Amygdala (tissue), 56 donors: ENCODE measurements at places on chromosomes 4 and X.

DNA sequence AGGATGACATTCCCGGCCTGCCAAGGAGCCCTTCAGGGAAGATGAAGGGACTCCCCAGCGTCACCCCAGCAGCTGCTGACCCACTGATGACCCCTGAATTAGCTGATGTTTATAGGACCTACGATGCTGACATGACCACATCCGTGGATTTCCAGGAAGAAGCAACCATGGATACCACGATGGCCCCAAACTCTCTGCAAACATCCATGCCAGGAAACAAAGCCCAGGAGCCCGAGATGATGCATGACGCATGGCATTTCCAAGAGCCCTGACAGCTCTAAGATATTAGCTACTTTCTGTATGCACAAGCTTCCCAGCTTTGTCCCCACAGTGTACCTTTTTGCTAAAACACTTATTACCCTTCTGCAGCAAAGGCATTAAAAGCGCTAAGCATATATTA lies 14.4 kb downstream of the AMBN start:
- no peak for DNase-seq

GRCh38 chrX:55290963-55291362 lies 26.2 kb upstream of the PAGE3 start:
- no peak for DNase-seq

DNA sequence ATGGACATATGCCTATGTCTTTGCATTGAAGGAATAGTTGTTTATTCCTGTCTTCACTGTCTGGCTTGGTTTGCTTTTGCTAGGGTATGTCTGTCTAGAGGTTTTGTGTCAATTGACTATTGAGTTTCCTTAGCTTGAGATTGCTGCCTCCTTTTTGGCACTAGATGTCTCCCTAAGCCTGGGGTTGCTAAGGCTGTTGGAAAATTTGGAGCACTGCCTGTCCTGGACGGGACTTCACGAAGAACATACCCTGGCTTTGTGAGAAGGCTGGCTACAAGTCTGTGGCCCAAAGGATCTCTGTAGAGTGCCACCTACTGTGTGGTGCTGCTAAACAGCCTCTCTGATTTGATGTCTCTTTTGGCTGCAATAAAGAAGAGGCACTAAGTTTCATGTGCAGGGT lies 183.8 kb upstream of the NUDT10 start:
- DNase-seq = no peak

DNA sequence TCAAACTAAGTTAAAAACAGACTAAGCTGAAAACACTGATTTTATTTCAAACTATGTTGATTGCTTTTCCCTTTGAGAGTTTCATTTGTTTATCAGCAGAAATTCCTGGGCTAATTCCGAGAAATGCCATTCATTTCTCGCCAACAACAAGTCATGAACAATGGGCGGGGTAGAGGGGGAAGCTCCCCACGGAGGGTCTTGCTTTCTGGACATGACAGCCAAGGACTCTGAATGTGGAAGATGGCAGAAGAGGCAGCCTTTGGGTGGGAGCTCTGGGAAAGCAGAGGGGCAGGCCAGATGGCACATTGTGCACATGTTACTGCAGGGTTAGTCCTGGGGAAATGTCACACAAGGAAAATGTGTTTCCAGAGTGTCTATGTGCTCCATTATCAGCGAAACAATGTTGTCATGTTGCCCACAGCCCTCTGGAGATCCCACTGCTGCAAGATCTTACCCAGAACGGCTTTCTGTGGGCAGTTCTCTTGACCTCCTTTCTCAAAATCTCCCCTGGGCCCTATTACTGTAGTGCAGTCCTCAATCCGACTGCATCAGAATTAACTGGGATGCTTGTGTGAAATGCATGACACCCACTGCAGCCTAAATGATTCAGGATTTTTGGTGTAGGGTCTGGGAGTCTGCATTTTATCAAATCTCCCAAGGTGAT lies 45.0 kb downstream of the CHRDL1 start:
- no peak for DNase-seq

DNA sequence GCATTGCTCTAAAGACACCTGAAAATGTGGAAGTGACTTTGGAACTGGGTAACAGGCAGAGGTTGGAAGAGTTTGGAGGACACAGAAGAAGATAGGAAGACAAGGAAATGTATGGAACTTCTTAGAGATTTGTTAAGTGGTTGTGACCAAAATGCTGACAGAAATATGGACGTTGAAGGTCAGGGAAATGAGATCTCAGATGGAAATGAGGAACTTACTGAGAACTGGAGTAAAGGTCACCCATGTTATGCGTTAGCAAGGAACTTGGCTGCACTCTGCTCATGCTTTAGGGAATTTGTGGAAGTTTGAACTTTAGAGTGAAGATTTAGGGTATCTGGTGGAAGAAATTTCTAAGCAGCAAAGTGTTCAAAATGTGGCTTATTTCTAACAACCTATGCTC lies 99.4 kb downstream of the FAM13A start:
- no peak for DNase-seq

- no peak for DNase-seq
Measured at GRCh38 chr4:152956650-152957436, 20.7 kb downstream of the FHDC1 start.

DNA sequence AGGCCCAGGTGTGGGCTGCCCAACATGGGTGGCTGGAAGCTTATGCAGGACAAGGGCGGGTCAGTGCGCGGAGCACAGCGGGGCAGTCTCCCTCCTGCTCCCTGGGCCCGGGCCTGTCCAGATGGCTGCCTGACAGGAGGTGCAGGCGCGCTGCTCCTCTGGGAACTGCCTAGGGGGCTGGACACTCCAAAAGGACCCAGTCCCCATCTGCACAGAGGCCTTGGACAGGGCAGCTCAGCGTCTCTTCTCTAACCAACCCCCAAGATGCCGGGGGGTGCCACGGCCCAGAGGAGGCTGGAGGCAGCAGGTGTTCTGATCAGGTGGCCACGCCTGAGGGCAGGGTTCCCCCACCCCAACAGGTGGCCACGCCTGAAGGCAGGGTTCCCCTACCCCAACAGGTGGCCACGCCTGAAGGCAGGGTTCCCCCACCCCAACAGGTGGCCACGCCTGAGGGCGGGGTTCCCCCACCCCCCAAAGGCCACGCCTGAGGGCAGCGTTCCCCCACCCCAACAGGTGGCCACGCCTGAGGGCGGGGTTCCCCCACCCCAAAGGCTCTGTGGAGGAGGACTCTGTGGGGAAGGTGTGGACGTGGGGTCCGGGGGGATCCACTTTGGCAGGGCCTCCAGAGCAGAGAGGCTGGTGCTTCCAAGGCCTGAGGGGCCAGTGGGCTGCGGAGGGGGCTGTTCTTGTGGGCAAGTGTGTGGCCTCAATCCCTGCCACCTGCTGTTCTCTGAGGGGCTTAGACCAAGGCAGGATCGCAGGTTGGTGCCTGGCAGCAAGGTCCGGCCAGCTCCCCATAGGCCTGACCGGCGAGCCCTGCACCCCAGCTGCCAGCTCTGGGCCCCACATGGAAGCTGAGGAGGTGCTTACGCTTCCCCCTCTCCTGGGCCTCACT lies 36.1 kb downstream of the CPLX1 start:
- DNase-seq = no peak

GRCh38 chrX:18394477-18394876 lies 30.9 kb upstream of the CDKL5 start:
- DNase-seq = peak; percentile 2
